ENCODE measurements at places on chromosomes 3 and 15.
A peak's percentile ranks its signal among the peaks of the same experiment; 100 is the strongest.

DNA sequence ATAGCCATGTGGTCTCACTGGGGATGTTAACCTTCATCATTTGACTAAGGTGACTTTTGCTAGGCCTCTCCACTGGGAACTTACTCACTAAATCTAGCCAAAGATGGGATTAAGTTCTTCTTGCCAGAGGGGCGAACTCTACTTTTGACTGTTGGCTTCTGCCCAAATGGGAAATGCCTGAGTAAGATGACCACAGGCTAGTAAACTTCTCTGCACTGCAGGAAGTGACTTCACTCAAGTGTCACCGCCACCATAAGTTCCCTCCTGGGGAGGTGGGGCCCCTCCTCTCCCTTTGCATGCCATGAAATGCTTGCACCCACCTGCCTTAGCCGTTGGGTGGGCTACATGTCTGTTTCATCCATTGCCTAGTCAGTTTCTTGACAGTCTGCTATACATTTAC is 388.3 kb downstream of the FEZF2 start:
- no peak for DNase-seq

DNA sequence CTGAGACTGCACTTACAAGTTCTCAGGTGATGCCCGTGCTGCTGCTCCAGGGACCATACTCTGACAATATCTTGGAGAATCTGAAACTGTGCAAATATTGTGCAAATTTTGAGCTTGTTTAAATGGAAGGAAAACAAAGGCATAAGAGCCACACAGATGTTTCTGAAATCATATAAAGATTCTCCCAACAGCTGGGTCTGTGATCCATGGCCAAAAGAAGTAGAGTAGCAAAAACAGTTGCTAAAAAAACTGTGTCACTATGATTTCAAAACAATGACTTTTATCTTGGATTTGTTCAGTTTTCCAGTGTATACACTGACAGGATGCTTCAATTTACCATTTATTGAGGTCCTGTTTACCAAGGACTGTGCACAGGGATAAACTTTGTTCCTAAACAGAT is 25.3 kb downstream of the NPTN start:
- DNase-seq: no peak

DNA sequence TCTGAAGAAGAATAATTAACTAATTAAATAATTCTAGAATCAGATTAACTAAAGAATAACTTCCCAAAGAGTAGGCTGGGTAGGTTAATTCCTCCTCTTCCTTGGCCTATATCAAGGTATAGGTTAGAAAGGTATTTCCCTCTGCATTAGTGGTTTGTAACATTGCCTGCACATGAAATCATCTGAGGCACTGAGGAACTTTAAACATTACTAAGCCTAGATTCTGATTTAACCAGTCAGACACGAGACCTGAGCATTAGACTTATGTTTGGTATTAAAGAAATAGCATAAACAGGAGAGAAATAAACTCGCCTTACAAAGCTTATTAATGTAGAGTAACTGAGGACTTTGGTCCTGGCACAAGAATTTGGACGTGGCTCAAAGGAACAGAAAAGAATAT is 84.2 kb downstream of the FGF7 start:
- DNase-seq: no peak

DNA sequence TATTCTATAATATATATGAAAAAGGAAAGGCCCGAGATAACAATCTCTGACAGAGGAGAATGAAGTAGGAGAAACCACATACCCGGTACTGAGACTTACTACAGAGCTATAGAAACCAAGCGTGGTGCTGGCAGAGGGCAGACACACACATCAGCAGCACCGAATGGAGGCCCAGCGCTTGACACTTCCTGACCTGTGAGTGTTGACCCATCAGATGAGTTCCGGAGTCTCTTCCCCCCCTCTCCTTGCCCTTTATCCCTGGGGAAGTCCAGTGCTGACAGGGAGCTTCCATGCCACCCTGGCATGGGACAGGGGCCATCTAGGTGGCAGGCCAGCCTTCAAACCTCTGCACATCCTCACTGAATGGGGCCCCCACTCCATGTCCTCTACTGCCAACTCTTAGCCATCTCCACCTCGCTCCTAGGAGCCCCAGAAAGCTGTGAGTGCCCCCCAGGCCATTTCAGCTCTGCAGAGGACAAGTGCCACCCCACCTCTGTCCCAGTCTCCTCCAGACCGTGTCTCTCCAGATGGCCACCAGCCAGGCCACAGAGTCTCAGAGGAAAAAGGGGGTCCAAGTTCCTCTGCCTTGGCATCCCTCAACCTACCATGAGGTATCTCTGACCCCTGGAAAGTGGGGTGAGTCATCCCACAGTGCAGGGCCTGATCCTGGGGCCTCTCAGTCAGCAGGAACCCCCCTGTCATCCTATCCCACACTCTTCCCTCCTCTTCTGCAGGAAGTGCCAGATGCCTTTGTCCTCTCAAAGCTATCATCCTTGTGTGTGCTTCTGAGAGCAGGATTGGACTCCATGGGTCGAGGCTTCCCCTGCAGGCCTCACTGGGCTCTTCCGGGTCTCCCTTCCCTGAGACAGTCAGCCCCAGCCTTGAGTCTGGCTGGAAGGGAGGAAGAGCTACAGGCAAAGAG is 116.5 kb upstream of the ALDH1A3 start:
- no peak for DNase-seq

DNA sequence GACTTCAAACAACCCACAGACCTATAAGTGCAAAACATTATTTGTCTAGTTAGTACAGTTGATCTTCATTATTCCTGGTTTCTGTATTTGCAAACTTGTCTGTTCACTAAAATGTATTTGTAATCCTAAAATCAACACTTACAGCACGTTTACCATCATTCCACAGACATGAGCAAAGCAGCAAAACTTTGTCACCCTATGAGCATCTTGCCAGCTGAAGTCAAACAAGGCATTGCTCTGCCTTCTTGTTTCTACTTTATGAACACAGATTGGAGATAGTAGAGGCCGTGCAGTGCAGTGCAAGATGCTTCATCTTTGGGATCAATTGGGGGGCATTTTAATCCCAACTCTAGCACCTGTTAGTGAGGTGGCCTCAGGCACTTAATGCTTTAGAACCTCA is 202.1 kb downstream of the NLGN1 start:
- no peak for DNase-seq

GRCh38 chr15:39610665-39611064 is 29.8 kb downstream of the THBS1 start:
- no peak for DNase-seq

DNA sequence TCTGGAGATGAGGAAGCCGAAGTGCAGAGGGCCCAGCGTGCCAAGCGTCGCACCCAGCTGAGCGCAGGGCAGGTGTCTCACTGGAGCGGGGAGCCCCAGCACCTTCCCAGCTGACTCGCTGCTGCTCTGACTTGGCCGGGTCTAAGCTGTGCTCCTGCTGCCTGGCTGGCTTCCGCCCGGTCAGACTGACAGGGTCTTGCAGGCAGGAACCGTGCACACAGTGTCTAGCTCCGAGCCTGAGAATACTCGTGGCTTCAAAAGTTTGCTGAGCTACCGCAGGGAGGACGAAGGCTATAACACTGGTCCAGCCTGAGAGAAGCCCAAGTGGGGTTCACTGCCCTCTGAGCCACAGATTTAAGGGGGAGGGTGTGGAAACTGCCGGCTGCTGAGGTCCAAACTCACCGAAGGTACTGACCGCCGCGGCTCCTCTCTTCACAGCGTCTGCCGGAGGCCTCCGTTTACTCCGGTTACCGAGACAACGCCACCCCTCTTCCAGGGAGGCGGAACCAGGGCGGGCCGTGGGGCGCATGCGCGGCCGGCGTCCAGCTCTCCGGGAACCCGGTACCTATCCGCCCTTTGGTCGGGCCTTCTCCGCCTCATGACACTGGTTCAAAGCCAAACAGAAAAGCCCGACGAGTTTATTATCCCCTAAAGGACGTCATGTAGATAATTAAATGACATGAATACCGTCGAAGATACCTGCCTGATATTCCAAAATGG is at the start of gene CFAP44:
Gene CFAP44 (minus strand): TSS at position 443 of the 720 bp plus-strand sequence. CDS start 7,829 bp downstream, outside the sequence.
- peak; percentile 43 for DNase-seq

GRCh38 chr3:53606793-53607192 is 112.4 kb downstream of the CACNA1D start:
- no peak for DNase-seq

GRCh38 chr3:130316169-130316568 is 29.3 kb upstream of the COL6A5 start:
- DNase-seq: no peak

DNA sequence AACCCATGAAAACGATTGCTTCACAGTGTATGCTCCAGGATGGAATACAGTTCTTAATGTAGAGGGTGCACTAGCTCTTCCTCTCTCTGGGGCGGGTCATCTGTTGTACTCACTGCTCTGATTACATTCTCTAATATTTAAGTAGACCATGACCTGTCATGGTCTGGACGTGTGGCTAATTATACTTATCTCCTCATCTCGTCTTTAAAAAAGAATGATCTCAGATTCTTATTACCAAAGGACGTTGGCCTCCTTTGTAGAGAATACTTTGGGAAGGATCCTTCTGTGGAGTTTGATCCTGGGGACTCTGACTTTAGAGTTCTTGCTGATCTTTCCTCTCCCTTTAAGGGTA is 48.4 kb upstream of the TRAK1 start:
- DNase-seq: no peak

- DNase-seq: peak; percentile 49
These were observed 42.8 kb upstream of the RAF1 start for GRCh38 chr3:12706504-12707253.

DNA sequence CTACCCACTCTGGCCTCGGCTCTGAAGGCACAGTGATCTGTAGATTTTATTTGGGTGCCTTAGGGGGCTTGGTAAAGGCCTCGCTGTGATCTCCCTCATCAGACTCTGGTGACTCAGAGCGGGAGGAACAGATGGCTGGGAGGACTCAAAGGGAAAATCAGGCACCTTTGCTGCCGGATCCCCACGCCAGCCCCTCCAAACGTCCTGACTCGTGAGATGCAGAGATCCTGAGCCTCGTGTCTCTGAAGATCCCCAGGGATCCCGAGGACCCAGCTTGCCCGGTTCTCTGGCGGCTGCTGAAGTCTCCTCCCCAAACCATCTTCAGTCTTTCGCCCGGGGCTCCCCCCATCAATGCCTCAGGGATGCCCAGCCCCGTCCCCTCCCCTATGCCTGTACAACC is 32.8 kb downstream of the MUC20 start:
- no peak for DNase-seq

- DNase-seq: no peak
These were observed 13.3 kb downstream of the STAC start for GRCh38 chr3:36393563-36393962.

- DNase-seq: no peak
These were observed 41.3 kb downstream of the METTL6 start for GRCh38 chr3:15385901-15386653.

DNA sequence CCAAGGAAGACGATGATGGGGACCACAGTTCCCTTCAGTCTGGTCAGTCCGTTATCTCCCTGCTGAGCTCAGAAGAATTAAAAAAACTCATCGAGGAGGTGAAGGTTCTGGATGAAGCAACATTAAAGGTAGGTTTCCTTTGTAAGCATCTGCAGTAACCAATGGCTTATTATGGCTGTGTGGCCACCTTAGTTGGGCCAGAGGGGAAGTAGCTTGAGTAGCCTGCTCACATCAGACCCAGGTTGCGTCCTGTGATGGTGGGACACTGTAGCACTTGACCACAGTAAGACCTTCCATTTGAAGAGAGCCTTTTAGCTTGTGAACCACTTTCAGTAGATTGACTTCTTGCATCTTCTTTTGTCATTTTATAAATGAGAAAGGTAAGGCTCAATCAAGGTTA is 22.6 kb downstream of the STARD5 start:
- no peak for DNase-seq

- DNase-seq: no peak
These were observed 154.3 kb downstream of the NSMCE3 start for GRCh38 chr15:29115093-29115991.

DNA sequence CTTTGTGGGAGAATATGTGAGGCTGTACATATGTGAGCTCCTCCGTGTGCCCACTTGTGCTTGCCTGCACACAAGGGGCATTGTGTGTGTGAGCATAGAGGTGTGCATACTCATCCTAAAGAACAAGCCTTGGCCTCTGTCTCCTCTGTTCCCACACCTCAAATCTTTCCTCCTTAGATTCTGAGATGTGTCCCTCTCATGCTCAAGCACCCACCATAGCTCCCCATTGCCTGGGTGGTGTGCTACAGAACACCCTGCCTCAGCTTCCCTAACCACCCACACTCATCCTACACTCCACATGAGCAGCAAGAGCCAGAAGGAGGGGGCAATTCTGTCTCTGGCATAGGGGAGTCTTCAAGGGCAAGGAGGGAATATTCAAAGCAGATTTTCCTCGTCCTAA is 27.7 kb downstream of the LINGO1 start:
- no peak for DNase-seq

- DNase-seq: no peak
These were observed 20.2 kb downstream of the CPOX start for GRCh38 chr3:98573181-98573728.

DNA sequence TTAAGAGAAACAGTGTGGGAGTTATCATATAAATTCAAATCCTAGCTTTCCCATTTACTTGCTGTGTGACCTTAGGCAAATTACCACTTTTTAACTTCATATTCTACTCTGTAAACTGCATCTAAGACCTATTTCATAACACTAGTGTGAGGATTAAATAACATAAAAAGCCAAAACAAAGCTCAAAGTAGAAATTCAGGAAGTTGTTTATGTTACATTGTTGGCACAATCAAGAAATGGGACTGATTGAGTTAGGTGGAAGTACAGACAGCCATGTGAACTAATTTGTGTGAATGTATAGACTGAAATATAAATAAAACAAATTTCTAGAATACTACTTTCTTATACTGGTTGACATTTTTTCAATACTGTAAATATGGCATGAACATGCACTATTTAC is 131.7 kb downstream of the STAG1 start:
- DNase-seq: no peak
